ENCODE measurements at places on chromosomes 11 and 22.

DNA sequence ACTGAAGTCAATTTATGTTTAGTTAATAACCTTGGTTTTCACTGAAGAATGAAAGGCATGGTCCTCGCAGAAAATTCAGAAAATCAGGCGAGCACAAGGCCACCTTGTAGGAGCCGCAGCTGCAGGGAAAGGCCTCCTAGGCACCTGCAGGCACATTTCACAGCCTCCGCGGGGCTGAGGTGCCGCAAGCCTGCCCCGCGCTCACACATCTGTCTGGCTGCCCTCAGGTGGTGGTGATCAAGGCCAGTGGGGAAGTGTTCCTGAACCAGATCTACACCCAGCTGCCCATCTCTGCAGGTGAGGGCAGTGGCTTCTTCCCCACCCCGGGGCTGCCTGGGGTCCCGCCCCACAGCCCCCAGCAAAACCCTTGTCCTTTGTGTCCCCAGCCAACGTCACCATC, 10.5 kb downstream of the MUC5AC start:
- DNase-seq, result no peak

DNA sequence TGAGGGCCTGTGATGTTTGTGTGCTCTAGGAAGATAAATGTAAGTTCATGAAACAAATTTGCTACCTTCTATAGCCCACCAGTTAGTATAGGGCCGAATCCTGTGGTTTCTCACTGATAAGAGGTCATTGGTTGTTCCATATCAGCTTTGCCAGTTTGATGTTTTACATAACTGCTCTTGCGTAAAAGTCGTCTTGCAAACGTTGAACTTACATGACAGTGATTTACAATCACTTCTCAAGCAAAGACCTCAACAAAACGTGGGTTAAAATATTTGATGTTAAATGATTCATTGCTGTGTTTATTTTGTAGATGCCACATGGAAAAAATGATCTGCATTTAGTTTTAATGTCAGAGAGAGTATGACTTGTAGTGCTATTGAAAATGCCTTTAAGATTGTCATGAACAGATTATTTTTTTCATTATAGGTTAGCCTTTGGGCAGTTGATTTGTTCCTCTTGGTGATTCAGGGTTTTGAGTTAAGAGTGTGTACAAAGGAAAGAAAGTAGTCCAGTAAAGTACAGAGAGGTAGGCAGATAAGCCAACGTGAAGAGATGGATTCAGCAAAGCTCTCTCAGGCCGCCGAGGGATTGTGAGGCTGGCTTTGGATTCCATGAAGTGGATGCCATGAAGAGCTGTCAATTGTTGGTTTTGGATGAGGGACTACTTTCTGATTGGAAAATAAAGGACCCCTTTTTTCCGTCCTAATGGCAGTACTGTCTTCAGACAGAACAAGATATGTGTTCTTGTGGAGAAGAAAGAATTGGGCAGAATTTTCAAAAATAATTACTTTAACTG, 2.6 kb downstream of the EWSR1 start:
- DNase-seq, result no peak

- no peak for DNase-seq
Observed at GRCh38 chr22:33496112-33496511, 424.2 kb downstream of the LARGE1 start.

GRCh38 chr11:89184021-89184420, 6.3 kb downstream of the TYR start:
- DNase-seq, result no peak

GRCh38 chr22:27749597-27750225, 51.8 kb downstream of the MN1 start:
- no peak for DNase-seq

GRCh38 chr11:75812542-75813040, 2.4 kb upstream of the UVRAG start:
- DNase-seq, result no peak

GRCh38 chr11:126886085-126886484, 114.5 kb downstream of the KIRREL3 start:
- no peak for DNase-seq

DNA sequence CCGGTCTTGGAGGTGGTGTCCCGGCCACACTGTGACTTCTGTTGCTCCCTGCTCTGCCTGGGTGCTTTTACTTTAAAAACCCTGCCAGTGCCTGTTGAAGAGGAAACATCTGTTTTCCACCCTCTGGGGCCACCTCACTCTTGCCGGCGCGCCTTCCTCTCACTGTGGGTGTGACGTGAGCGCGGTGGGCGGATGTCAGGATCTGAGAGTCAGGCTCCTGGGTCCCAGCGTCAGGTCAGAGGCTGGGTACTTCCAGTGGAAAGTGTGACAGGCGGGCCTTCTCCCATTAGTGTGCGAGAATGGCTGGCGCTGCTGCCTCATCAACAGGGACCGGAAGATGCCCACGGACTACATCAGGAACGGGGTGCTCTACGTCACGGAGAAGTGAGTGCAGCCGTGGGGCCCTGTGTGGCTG, 54.2 kb downstream of the GRAMD4 start:
- no peak for DNase-seq

DNA sequence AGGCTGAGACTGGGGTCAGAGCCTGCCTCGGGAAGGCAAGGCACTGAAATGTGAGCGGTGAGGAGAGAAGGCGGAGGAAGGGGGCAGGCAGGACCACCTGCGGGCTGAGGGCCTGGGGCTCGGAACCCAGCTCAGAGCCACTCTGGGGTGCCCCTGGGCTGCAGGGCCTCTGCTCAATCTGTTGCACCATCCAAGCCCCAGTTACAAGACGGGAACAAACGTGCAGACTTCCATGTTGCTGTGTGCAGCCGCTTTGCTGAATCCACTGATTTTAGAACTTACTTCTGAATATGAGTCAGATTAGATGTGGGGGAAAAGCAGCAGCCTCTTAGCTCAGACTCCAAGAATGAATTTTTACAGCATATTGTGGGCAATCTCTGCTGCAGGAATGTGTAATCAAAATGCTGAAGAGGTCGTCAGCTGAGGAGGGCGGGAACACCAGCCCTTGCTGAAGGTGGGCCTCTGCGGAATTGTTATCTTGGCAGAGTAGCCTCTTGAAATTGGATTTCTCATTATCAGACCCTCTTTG, 21.6 kb downstream of the PARVG start:
- no peak for DNase-seq

Data from anterior cingulate cortex (tissue), 58 donors.